IMR-90 (cell line): ENCODE measurements at places on chromosomes 2 and 18.
A peak's percentile ranks its signal among the peaks of the same experiment; 100 is the strongest.

GRCh38 chr2:129705085-129705484 is 274.4 kb upstream of the RAB6C start:
- DNase-seq, result no peak
- H3K4me3 ChIP-seq, result no peak overlapping the region
- H3K36me3 ChIP-seq, result no peaks in the 10 kb centered on the region
- H3K27ac ChIP-seq, result no peak overlapping the region
- no peaks in the 10 kb centered on the region for H3K4me1 ChIP-seq

DNA sequence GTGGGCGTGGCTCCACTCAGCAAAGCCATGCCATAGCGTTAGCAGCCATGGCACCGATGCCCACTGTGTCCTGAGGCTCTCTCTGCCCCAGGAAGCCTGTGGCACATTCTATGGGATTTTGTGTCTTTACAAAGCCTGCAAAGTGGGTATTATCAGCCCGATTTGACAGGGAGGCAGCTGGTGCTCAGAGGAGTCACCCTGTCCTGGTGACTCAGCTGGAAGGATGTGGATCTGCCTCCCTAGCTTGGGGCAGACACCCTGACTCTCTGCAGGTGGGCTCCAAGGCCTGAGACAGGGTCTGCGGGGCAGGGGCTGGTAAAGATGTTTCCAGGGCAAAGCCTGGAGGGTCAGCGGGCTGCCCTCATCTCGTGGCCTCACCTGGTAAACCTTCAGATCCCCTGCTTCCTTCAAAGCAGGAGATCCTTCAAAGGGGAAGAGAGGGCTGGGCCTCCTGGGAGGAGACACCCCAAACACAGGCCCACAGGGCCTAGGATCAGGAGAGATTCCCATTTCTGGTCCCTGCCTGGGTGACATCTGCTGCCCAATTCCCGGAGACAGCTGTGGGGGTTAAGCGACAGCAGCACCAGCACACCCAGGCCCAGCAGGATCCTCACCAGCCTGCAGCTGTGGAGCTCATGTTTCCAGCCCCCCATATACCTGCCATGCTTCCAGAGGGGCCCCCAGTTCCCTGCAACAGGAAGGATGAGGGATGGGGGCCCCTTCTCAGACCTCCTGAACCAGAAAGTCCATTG is 3.0 kb upstream of the ASB1 start:
- H3K4me1 ChIP-seq, result peaks cover 18% of the 10 kb centered on the region
- H3K36me3 ChIP-seq, result no peaks in the 10 kb centered on the region
- H3K27me3 ChIP-seq, result no peaks in the 10 kb centered on the region
- H3K27ac ChIP-seq, result no peak overlapping the region; the same call in 1 of the 2 replicates
- peak; percentile 53 for DNase-seq

DNA sequence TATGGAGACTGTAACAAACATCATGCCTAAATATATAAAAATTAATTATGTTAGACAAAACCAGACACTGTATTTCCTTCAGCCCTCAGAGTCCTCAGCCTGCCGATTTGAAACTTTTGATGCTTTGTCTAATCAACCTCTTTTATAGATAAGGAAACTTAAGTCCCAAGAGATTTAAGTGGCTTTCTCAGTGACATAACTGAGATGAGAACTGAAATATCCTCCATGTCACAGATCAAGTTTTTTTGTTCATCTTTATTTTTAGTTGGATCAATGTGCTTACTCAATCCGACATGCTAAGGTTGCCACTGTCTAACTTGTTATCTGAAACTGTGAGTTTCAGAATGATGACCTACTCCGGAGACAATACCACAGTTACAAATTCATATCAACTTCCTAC is 72.3 kb downstream of the BARD1 start:
- no peak for DNase-seq
- no peak overlapping the region for H3K27ac ChIP-seq
- H3K4me1 ChIP-seq, result 0 out of 2 replicates have a peak, but pooled peaks cover 2% of the 10 kb centered on the region
- no peaks in the 10 kb centered on the region for H3K36me3 ChIP-seq
- no peak overlapping the region for H3K4me3 ChIP-seq

GRCh38 chr2:70837980-70838925 is 2.6 kb upstream of the CD207 start:
- no peak for DNase-seq
- H3K36me3 ChIP-seq, result no peaks in the 10 kb centered on the region
- no peaks in the 10 kb centered on the region; the same call in 1 of the 2 replicates for H3K27me3 ChIP-seq
- no peak overlapping the region for H3K27ac ChIP-seq
- H3K4me3 ChIP-seq, result no peak overlapping the region

DNA sequence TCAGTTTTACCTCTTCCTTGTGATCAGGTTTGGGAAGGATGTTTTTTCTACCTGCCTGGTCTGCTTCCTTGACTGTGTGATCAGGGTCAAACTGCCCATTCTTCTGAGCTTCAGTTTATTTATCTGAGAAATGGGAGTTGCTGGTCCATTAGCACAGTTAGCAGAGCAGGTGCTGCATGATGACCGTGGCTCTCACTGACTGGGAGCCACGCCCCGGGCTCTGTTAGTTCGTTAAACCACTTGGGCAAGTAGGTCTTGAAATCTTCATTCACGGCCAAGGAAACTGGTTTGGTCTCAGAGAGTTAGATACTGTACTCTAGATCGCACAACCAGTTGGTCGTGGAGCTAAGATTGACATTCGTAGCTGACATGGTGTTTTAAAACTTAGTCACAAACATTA is 41.7 kb downstream of the INPP5D start:
- no peaks in the 10 kb centered on the region for H3K36me3 ChIP-seq
- H3K4me1 ChIP-seq, result no peaks in the 10 kb centered on the region
- H3K27ac ChIP-seq, result no peak overlapping the region
- peaks cover 6% of the 10 kb centered on the region for H3K27me3 ChIP-seq

- DNase-seq, result no peak
- no peak overlapping the region for H3K4me3 ChIP-seq
- peaks cover 10% of the 10 kb centered on the region for H3K4me1 ChIP-seq
- H3K27me3 ChIP-seq, result peaks cover 4% of the 10 kb centered on the region; the same call in 1 of the 2 replicates
Observed at GRCh38 chr2:173990245-173990644, 25.1 kb upstream of the SP3 start.

- H3K27ac ChIP-seq, result no peak overlapping the region
Observed at GRCh38 chr18:6024745-6025248, 129.5 kb upstream of the TMEM200C start.

DNA sequence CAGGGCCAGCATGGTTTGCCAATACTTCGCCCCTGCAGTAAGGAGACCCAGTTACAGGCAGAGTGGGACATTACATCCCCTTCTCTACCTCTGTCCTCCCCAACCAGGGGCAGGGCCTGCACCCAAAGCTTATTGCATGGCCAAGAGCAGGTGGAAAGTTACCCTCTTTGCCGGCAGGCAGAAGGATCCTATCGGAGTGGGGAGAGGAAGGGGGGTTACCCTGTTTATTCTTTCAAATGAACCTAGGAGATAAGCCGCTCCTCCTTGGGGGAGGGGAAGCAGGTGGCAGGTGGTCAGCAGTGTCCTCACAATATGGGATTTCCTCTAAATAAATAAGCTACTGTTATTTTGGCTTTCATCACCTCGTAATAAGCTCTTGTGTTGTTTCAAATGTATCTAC is 53.9 kb downstream of the SPATS2L start:
- peaks cover 5% of the 10 kb centered on the region; the same call in 1 of the 2 replicates for H3K36me3 ChIP-seq
- no peak for DNase-seq
- H3K27me3 ChIP-seq, result no peaks in the 10 kb centered on the region

DNA sequence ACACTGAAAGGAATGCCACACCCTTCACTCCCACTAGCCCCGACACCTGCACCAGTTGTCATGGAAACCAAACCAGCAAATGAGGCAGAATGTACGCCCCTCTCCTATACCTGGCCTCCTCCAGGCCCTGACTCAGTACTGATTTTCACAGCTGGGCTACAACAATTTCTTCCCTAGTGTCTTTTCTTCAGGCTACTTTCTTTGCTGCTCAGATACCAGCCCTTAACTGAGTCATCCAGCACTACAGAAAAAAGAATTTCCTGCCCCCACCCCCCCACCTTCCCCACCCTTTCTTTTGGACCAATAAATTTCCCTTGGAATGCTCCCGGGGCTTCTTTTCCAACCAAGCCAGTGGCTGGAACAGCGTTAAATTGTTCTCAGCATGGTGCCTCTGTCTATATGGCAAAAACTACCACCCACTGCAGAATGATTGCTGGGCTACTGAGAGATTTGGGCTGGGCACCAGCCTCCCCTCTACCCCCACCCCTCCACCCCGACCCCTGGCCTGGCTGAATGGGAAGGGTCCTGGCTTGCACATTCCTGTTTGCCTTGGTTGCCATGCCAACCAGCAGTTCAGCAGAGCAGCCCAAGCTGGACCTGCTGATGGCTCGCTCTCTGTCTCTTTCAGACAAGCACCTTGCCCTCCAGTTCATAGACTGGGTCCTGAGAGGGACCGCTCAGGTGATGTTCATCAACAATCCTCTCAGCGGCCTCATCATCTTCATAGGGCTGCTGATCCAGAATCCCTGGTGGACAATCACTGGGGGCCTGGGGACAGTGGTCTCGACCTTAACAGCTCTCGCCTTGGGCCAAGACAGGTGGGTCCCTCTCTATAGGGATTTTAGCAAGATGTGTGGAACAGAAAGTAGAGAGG is 11.3 kb downstream of the SLC14A2 start:
- no peaks in the 10 kb centered on the region; the same call in 1 of the 2 replicates for H3K4me1 ChIP-seq
- peaks cover 38% of the 10 kb centered on the region for H3K27me3 ChIP-seq
- no peaks in the 10 kb centered on the region for H3K36me3 ChIP-seq
- H3K4me3 ChIP-seq, result no peak overlapping the region
- peak; percentile 43 for DNase-seq
- no peak overlapping the region for H3K27ac ChIP-seq

- H3K4me3 ChIP-seq, result no peak within 1 kb of the TSS
- no peak within 1 kb of the TSS for H3K27ac ChIP-seq
- H3K27me3 ChIP-seq, result peaks cover 31% of the 10 kb centered on the region
Observed at GRCh38 chr2:27148801-27149439, at the start of gene TCF23. TSS of gene TCF23 (plus strand) at chr2:27149004. CDS start at chr2:27149134, 130 bp downstream.

DNA sequence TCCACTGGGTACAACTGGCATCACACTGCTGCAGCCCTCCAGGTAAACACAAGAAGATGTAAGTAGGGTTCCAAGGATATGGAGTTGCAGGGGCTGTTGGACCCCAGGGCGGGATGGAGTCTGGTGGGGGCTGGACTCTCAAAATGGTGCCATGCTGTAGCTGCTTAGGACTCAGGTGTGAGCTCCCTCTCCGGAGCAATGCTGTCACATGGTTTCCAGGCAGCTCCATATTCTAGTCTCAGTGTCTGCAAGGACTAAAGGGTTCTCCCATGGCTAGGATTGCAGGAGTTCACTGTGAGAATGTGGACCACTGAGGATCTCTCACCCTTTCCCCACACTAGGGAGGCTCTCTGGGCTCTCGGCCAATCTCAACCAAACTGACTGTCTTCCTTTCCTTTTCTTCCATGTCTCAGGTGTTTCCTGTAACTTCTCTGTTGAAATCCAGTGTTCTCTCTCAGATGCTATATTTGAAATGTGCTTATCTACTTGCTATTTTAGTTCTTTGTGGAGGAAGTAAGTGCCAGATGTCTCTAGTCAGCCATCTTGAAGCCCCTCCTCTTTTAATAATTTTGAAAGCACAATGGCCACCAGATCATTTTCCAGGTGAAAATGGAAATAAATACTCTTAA is 57.6 kb downstream of the CCNT2 start:
- H3K27ac ChIP-seq, result no peak overlapping the region
- no peaks in the 10 kb centered on the region for H3K4me1 ChIP-seq
- H3K27me3 ChIP-seq, result peaks cover 1% of the 10 kb centered on the region
- no peak for DNase-seq
- H3K4me3 ChIP-seq, result no peak overlapping the region

DNA sequence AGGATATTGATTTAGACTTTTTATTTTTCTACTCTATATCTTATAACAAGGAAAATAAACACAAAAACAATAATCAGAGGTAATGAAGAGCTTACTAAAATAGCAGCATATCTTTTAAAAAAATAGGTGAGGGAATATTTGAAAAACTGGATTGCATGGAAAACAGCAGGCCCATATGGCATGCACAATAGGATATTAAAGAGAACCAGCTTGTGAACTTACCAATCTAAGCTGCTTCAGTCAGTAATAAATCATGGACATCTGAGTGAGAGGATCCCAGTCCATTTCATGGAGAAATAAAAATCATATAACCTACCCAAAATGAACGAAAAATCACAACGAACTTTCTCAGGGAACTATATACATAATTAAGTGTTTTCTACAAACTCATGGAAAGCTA is 634.6 kb downstream of the ADCYAP1 start:
- H3K27ac ChIP-seq, result no peak overlapping the region
- DNase-seq, result no peak
- H3K4me1 ChIP-seq, result no peaks in the 10 kb centered on the region
- H3K36me3 ChIP-seq, result no peaks in the 10 kb centered on the region
- H3K4me3 ChIP-seq, result no peak overlapping the region

GRCh38 chr2:178700922-178701342 is 106.3 kb downstream of the TTN start:
- DNase-seq, result peak; percentile 35
- H3K4me1 ChIP-seq, result no peaks in the 10 kb centered on the region
- H3K36me3 ChIP-seq, result no peaks in the 10 kb centered on the region
- H3K27ac ChIP-seq, result no peak overlapping the region
- no peak overlapping the region for H3K4me3 ChIP-seq
- no peaks in the 10 kb centered on the region; the same call in 1 of the 2 replicates for H3K27me3 ChIP-seq

GRCh38 chr2:231452799-231453508 is 11.3 kb downstream of the NCL start:
- H3K27ac ChIP-seq, result no peak overlapping the region
- DNase-seq, result no peak
- peaks cover 45% of the 10 kb centered on the region for H3K36me3 ChIP-seq
- no peaks in the 10 kb centered on the region for H3K4me1 ChIP-seq
- no peak overlapping the region for H3K4me3 ChIP-seq

- H3K36me3 ChIP-seq, result no peaks in the 10 kb centered on the region
- no peak for DNase-seq
- H3K4me3 ChIP-seq, result no peak overlapping the region
- H3K4me1 ChIP-seq, result no peaks in the 10 kb centered on the region
- no peak overlapping the region for H3K27ac ChIP-seq
Observed at GRCh38 chr2:70965506-70965905, 12.9 kb upstream of the ANKRD53 start.

GRCh38 chr2:238081150-238081549 is 19.0 kb upstream of the ESPNL start:
- H3K4me1 ChIP-seq, result no peaks in the 10 kb centered on the region
- H3K4me3 ChIP-seq, result no peak overlapping the region
- peaks cover 32% of the 10 kb centered on the region for H3K36me3 ChIP-seq
- no peak overlapping the region for H3K27ac ChIP-seq

DNA sequence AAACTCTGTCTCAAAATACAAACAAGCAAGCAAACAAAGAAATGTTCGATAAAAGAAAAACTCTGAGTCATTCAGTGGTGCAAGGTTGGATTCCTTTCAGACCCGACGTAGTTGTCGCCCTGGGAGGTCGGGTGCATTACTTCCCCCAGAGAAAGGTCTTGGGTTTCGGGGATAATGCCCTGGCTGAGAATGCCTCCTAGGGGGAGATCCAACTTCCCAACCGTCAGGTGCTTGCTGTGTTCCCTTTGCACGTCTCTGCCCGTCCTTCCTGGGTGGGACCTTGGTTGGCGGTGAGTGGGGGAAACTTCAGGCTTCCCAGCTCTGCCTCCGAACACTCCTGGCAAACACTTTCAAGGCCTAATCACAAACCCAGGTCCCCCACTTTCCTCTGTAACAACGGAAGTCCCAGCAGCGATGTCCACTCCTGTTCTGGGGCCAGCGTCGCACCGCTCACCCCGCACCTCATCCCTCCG is 609 bp downstream of the TPGS2 start:
- DNase-seq, result peak; percentile 55
- peaks cover 2% of the 10 kb centered on the region; the same call in 1 of the 2 replicates for H3K4me1 ChIP-seq
- peak overlapping the region; percentile 98 for H3K4me3 ChIP-seq
- H3K27me3 ChIP-seq, result no peaks in the 10 kb centered on the region
- H3K36me3 ChIP-seq, result peaks cover under 1% of the 10 kb centered on the region

- peaks cover 18% of the 10 kb centered on the region for H3K4me1 ChIP-seq
- no peaks in the 10 kb centered on the region for H3K27me3 ChIP-seq
- no peak for DNase-seq
- H3K27ac ChIP-seq, result no peak overlapping the region
Observed at GRCh38 chr2:27019931-27020855, 12.6 kb upstream of the TMEM214 start.
